ENCODE measurements at places on chromosomes 3 and 15.

DNA sequence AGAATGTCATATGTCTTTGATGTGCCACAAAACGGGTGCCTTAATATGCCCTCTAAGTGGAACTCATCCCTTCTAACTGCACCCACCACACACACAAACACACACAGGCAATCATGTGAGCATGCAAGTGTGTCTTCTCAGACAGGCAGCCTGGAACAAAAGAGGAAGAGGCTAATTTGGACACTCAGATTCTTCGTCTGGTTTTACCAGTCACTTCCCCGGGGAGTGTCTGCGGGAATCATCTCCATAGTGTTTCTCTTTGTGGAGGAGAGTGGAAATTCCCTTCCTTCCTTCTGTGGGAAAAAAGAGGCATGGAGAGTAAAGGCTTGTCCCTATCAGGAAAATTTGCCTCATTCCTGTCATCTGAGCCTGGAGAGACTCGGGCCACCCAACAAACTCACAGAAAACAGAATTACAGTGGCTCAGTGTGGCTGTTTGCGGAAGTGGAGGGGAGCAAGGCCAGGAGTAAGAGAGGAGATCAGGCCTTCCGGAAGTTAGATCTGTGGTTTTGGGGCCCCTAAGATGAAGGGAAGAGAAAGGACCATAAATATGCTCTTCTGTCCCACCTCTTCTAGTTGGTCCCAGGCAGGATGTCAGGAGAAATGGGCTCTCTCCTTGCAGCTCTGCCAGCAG, 212.6 kb upstream of the SEMA6D start:
- DNase-seq: no peak

DNA sequence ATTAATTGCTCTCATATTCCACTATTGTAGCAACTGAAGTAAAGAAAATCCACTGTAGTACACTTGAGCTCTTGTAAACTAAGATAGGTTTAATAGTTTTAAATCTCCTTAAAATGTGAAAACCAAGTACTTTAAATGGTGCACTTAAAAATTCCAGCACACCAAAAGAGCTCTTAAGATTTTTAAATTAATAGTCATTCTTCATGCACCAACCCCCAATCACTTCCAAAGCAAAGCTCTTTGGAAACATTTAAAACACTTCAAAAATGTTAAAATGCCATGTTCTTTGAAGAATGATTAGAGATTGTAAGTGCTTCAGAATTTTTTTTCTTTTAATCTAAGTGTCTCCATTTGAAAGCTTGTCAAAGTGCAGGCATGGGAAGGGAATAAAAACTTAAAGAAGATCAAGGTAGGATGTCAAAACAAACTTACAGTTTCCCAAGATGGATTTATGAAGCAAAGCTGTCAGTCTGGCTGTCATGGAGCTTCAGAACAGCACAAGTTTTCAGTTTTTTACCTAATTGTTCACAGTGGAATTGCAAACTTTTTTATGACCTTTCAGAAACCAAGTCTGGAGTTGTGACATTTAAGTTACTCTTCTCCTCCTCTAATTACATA, 84.3 kb downstream of the ARPP21 start:
- DNase-seq: no peak

- no peak for DNase-seq
Measured at GRCh38 chr15:56950979-56951378, 32.5 kb downstream of the TCF12 start.

DNA sequence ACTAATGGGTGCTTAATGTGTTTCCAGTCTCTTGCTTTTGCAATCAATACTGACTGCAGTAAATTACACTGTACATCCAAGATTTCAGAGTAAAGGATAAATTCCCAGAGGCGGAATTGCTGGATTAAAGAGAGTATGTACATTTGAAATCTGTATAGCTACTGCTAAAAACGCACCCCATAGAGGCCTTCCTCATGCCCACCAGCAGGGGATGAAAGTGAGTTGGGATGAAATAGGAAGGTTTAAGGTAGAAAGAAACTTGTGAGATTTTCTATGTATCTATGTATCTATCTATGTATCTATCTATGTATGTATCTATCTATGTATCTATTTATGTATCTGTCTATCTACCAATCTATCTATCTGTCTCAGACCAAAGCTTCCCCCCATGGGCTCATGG, 28.4 kb downstream of the TMEM44 start:
- no peak for DNase-seq

DNA sequence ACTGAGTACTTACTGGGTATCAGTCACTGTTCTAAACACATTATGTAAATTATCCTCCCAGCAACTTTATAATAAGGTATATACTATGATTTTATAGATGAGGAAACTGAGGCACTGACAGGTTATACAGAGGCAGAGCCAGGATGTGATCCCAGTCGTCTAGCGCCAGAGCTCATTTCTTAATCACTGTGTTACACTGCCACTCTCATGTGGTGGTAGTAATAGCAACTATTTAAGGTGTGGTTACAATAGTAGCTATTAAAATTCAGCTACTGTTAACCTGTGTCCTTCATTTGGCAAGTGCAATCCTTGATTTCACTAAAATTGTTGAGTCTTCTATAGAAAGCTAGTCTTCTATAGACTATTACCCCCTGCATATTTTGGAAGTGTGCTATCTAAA, 43.1 kb upstream of the TRPC1 start:
- DNase-seq: no peak

DNA sequence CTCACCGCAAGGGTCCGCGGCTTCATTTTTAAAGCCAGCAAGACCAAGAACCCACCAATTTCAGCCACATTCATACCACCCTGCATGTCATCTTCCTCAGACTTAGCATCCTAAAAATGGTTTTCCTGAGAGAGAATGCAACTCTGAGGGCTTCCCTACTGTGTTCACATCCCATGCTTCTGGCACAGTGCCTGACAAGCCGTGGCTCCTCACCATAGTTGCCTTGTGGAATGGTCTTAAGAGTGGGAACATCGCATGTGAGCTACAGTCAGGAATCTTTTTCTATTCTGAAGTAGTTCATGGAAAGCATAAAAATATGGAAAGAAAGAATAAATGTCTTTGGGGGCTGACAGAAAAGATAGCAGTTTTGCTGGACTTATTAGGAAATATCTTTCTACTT, 120.3 kb downstream of the RAP2B start:
- no peak for DNase-seq

GRCh38 chr3:184637705-184638104, 74.2 kb downstream of the MAGEF1 start:
- no peak for DNase-seq

Measured in BE2C (cell line).